ENCODE measurements at places on chromosomes 4 and X.

GRCh38 chrX:16160729-16161128 is 6.6 kb upstream of the MAGEB17 start:
- DNase-seq = no peak

DNA sequence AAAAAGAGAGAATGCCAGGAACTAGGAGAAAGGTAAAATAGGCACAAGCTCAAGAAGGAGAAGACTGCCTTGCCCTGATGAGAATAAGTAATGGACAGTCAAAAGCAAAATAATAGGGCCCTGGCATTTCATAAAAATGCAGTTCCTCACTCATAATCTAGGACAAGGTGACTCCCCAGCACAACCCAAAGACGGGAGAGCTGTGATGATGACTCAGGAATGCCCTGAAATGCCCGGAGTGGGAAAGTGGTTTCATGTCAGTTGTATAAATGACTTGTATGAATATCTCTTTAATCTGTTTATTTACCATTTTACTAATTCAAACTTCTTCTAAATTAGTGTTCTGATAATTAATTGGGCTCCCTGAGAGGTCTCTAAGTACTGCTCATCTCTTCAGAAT is 28.8 kb upstream of the SETD7 start:
- no peak for DNase-seq

GRCh38 chr4:186092296-186092695 is 12.2 kb upstream of the FAM149A start:
- no peak for DNase-seq

DNA sequence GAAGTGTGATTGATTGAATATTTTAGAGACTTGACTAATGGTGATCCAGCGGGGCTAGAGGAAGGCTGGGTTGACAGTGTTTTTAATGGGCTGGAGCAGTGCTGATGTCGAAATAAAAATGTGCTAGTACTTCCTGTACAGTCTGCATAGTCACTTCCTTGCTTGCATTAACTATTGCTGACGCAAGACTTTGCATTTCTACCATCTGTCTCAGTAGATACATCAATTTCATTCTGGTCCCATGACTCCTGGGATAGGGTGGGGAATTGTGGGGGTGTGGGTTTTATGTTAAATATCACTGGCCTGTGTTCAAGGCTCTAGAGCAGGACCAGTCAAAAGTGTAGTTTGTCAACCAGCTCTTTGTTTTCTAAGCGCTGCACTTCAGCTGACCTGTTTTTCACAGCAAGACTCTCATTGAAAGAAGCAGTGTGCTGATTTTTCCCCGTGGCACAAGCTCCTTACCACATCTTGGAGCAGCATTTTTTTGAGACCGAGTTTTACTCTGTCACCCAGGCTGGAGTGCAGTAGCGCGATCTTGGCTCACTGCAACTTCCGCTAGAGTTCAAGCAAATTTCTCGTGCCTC is 35.2 kb upstream of the PHEX start:
- no peak for DNase-seq

GRCh38 chr4:140725556-140725955 is 30.6 kb downstream of the TBC1D9 start:
- no peak for DNase-seq

DNA sequence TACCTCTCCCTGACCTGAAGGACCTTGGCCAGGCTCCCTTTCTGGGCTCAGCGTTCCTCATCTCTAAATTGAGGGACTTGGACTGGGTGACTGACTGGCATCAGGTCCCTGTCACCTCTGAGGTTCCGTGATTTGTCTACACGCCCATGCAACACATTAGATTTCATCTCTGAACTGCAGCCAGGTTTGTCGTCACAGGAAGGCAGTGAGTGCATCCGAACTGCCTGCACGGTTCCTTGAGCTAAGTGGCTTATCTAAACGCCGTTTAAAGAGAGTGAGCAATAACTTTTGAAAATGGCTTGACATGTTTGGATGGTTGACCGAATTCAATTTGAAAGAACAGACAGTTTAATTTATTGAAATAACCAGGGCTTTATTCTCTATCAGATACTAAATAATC is 70.1 kb downstream of the PCYT1B start:
- no peak for DNase-seq

All from nephron progenitor cell (in vitro differentiated cells).